ENCODE measurements at places on chromosomes 3 and 15.

DNA sequence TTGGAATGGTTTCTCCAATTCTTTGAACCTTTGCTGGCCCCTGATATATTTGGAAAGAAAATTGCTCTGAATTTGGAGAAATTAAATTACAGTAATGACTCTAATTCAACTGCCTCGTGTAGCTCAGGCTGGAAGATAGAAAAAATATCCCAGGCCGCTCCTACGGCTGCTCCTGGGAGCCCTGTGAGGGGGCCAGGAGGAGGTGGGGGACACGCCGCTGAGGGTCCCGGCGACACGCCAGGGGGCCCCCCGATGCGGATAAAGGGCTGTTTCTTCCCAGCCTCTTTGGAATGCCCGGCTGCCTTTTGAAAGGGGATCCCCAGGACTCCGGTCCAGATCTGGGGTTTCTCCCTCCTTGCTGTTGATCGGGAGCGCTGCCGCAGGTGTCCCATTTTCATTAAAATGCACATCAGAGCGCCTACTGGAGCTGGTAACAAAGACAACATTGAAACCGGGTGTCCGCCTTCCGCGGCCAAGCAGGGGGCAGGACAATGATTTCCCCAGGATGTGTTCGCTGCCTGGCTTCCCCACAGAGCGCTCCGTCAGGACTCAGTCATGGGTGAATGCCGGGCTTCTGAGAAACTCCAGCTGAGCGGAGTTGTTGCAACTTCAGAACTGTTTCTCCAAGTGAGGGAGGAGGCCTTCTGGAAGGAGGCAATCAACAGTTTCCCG lies 200.1 kb upstream of the KBTBD8 start:
- DNase-seq: no peak

DNA sequence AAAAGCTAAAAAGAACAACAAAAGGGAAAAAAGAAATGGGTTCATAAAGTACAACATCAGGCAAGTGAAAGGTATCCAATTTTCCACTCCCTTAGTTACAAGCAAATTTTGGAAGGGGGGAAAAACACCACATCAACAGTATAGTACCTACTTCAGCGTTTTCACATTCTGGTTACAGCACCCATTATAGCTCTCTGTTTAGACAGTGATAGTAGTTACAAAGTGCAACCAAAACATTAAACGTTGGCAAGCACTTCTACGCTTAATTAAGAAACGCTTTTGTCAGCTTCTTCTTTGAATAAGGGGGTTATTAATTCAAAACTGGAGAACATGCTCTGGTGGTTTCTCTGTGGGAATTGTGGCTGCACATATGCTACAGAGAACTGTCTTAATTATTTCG lies 180.2 kb downstream of the VPS13C start:
- no peak for DNase-seq

GRCh38 chr3:65877160-65877559 lies 161.6 kb downstream of the MAGI1 start:
- DNase-seq: no peak

DNA sequence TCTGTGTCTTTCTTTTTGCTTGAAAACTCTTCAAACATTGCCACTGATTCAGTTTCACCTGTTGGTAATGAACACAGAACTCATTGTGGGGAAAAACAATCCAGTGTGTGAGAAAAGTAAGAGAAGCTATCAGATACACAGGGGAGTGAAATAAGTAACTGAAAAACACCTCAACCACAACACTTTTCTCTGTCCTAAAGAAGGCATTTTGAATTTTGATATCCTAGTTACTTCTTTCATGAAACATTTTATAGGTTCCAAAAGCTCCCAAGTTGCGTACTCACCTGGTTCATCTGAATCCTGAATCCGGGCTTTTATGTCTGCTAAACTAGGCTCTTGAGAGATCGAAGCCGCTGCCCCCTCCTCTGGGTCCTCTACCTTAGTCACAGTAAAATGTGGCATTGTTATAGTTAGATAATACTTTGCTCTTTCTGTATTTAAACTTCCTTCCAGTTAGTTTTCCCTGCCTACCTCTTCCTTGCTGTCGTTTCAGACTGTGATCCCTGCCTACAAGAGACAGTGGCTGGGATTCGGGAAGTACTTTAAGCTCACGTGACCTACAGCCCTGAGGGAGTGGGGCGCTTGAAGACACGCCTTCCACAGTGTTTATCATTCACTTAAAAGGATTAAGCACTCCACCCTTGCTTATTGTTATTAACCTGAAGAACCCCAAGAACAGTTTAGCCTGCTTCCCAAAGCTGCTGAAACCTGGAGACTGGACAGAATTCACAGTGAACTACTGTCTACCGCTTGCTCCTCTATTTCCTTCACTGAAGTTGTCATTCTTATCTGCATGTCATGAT lies 19.1 kb downstream of the SLC12A6 start:
- DNase-seq: no peak

DNA sequence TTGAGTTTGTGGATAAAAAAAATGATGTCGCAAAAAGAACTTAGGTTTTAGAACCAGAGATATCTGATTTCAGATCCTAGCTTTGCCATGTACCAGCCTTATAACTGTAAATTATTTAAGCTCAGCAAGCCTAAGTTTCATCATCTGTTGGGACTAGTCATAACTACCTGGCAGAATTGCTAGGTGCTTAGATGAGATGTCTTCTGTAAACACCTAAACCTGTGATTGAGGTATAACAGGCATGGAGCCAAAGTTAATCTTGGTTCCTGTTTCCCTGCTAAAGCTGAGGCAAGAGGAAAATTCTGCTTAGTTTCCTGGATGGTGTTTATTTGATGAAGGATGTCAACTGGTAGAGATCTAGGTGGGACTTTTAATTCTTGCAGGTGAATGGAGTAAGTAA lies 331.3 kb upstream of the RBMS3 start:
- no peak for DNase-seq

DNA sequence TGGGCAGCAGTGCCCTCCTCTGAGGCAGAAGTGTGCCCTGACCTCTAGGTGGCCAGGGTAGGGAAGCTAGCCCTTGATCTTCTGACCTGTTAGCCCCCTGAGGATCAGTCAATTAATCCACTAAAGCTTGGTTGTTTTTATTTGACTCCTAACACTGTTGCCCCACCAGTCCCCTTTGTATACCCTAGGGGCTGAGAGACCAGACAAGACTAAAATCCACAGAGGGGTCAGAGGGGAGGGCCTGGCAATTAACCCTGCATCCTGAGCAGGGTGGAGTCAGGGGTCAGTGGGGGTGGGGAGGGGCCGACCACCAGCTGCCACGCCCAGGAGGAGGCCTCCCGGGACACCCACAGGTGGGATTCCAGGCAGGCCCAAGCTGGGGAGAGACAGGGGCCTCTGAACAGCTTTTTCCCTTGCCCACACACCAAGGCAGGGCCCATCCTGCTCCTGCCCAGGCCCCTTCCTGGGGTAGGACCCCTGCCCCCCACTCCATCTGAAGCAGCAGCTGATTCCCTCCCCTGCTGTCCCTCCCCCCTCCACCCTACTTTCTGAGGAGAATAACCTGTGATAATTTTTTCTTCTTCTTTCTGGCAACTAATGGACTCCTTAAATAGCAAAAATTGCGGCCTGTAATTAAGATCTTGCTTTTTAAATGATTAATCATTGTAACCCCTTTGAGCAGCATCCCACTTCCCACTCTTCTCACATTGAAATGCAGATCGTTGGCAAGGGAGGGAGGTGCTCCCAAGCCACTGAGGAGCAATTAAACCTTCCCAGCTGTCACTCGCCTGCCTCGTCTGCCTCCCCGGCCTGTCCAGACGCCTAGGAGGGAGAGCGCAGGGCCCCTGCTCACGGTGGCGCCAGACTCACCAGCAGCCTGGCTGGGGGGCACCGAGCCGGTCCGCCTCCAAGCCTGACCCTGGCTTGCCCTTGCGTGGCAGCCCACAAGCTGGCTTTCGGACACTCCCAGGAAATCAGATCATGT lies 51.9 kb downstream of the RHCG start:
- DNase-seq: no peak

DNA sequence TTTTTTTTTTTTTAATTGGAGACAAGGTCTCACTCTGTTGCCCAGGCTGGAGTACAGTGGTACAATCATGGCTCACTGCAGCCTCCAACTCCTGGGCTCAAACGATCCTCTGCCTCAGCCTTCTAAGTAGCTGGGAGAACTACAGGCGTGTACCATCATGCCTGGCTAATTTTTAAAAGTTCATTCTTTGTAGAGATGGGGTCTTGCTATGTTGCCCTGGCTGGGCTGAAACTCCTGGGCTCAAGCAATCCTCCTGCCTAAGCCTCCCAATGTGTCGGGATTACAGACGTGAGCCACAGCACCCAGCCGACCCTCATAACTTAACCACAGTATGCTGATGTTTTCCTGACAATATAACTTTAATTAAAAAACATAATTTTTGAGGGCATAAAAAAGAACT lies 24.3 kb downstream of the IL17RD start:
- DNase-seq: no peak

- DNase-seq: no peak
These were observed 57.5 kb downstream of the RBMS3 start for GRCh38 chr3:29338377-29338776.

GRCh38 chr15:81257435-81257834 lies 60.8 kb downstream of the IL16 start:
- no peak for DNase-seq

DNA sequence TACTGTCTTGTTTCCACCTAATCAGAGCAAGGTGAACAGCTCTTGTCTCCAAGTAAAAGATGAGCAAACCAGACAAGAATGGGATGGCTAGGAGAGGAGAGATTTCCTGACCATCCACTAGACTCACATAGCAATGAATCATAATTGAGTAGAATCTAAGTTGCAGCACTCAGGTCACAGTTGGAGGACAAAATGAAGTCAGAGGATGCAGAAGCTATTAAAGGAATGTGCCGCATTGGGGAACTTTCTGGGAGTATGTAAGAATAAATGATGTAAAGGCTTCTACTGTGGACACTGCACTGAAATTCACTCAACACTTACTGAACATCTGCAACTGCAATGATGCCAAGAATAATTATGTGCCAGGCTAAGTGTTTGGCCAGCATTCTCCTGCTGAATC lies 217.4 kb upstream of the WNT5A start:
- DNase-seq: no peak

- no peak for DNase-seq
These were observed 5.7 kb downstream of the SNX33 start for GRCh38 chr15:75653347-75653913.

DNA sequence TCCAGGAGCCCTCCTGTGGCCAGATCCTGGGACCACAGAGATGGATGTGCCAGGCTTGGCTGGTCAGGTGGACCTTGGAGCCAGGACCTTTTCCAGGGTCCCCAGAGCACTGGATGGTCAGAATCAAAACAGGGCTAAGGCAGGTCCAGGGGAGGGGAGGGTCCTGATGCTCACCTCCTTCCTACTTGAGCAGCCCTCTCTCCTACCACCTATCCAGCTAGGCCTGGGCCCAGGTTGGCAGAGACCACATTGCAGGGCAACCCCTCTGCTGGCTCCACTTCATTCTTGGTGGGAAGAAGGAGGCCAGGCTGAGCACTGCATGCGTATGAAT lies 28.5 kb upstream of the SFMBT1 start:
- no peak for DNase-seq

- DNase-seq: no peak
These were observed 158.8 kb downstream of the CLSTN2 start for GRCh38 chr3:140093742-140094141.

DNA sequence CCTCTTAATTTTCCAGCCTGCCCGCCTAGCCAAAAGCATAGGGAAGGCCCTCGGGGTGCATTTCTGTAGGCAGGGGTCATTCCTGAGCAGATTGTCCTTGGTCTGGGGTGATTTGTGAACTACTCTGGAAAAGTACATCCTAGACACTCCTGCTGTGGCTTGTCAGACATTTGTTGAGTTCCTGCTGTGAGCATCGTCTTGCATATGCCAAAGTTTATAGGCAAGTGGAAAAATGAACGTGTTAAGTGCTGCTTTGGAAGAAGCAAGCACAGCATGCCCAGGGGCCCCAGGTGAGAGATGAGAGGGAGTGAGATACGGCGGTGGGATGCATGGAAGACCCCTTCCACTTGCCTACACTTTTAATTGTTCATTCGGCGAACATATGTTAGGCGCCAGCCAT lies 237.7 kb upstream of the ST8SIA2 start:
- DNase-seq: no peak

GRCh38 chr3:2897821-2898220 lies 212.4 kb downstream of the IL5RA start:
- no peak for DNase-seq

DNA sequence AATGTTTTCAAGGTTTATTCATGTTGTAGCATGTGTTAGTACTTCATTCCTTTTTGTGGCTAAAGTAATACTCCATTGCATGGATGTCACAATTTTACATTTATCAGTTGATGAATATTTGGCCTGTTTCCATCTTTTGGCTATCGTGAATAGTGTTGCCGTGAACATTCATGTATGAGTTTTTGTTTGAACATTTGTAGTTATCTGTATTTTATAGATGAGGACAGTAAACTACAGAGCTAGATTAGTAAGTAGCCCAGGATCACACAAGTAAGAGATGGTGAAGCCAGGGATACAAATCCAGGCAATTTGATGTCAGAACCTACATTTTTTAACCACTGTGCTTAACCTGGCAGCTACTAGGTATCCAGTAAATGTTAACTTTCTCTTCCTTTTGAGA lies 63.2 kb downstream of the ASTE1 start:
- no peak for DNase-seq

DNA sequence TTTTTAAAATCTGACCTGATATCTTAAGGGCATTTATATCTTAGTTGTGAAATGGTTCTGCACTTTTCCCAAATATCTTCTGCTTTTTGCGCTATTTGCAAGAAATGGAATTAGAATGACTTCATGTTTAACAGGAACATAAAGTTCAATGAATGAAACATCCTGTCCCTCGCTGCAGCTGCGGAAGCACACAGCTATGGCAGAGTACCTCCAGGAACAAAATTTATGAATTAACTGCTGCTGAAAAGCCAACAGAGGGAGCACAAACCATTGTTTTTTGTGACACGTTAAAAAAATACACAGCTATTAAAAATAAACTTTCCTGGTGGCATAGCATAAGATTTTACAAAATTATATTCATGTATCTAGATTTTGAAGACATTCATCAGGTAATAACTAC lies 404.4 kb upstream of the MDFIC2 start:
- DNase-seq: no peak

DNA sequence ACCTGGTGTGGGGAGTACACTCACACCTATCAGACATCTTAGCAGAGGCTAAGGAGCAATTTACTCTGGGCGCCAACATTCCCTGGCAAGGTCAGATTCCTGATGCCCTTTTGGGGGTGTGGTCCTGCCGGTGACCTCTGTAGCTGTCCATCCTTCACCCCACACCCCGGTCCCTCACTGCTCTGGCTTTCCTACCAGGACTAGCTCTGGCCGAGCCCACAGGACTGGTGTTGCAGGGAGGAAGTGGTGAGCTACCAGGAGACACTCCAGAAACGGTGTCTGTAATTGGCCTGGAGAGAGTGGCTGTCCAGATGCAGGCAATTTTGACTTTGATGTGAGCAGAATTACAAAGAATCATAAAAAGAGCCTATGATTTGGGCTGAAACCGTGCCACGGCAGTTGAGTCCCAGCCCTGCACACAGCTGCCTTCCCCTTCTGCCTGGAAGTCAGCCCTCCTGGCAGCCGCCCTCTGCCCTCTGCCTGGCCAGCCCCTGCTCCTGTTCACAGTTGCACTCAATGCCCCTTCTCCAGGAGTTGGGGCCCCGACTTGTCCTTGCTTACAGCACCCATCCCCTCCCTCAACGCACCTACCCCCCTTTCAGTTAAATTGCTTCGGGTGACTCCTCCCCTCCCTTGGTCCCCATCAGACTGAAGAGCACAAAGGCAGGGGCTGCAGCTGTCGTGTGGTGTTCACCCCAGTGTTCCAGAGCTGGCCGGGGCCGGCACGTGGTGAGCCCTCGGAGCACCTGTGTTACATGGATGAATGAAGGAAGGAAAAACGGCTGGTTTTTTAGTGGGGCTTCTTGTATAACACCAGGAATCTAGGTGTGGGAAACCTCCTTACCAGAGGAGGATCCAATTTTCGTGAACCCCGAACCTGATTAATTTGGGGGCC lies 80.2 kb upstream of the TPM1 start:
- no peak for DNase-seq
